ENCODE measurements at places on chromosomes 7 and 10. TPM values are rescaled to one million over a fixed set of nuclear protein-coding genes. Genes with fewer than 3 reads are reported as not detected.

The FAM180A gene
- 121 TPM for total RNA-seq

DNA sequence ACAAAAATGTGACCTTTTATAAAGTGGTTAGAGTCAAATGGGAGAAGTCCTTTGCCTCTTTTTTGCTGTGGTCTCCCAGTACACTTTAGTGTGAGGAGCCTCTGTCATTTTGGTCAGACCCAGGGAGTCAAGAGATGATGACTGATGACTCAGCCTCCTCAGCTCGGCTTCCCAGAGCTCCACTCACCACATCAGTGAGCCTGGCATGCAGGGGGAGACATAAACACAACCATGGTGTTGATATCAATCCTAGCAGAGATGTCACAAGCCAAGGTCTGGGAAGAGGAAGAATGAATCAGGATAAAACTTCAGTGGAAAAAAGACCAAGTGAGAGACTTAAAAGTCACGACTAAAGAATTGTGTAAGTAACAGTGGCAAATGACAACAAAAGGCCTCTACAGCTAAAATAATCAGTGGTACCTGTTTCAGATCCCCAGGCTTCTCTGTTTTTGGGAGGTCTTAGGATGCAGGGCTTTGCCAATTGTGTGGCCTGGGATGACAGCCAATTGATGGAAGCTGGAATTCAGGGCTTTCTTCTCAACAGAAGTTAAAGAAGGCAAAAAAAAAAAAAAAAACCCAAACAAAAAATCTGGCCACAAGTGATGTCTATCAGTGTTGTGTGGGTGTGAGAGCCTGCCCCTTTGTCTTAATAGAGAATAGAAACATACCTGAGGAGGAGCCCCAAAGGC, 50.2 kb downstream of the TFAM start:
- DNase-seq, result peak; percentile 14

GRCh38 chr7:81449105-81449504, 320.7 kb downstream of the HGF start:
- no peak for DNase-seq

The HOXA10 gene
- total RNA-seq, result not detected

DNA sequence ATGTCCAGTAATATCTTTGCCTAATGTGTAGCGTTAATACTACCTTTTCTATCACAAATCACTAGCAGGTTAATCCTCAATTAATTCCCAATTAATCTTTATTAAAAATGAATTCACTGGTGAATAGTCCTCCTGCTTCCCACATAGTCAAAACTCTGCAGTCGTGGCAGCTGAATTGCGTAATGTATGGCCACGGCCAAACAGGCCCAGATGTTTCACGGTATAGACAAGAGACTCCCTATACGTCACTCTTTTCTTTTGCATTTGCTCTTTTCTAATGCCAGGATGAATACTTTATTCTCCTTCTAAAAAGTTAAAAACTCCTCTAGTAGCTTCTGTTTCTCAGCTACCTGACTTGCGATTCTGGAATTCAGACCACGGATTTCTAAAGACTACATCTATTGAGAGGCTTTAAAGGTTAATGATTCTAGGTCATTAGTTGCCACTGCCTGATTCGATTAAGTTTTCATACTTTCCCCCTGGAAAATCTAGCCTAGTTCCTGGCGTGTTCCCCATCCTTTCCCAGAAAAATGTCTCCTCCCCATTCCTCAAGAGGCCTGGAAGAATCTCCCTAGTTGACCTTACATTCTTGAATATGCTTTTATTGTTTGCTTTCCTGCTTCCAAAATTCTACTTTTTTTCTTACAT, 16.9 kb downstream of the MEOX2 start:
- no peak for DNase-seq

DNA sequence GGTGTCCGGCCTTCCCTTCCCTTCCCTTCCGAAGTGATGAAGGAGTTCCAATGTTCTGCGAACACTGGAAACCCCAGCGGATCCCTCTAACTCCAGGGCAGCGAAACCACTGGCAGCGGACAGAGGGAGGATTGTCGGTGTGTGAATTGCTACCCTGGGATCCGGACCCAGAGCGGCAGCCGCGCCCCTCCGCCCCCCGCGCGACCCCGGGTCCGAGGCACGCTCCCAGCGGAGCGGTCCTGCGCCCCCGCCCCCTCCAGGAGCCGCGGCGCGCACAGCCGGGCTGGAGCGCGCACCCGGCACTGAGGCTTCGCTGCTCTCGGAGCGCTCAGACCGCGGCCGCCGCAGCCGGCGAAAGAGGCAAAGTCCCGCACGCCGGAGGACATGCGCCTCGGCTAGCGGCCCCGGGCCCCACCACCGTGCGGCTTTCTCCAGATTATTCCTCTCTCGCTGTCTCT, at the start of gene PTPRZ1:
TSS of gene PTPRZ1 (plus strand) at position 331 of the 458 bp plus-strand sequence. CDS start 339 bp downstream, outside the sequence.
- DNase-seq, result no peak

DNA sequence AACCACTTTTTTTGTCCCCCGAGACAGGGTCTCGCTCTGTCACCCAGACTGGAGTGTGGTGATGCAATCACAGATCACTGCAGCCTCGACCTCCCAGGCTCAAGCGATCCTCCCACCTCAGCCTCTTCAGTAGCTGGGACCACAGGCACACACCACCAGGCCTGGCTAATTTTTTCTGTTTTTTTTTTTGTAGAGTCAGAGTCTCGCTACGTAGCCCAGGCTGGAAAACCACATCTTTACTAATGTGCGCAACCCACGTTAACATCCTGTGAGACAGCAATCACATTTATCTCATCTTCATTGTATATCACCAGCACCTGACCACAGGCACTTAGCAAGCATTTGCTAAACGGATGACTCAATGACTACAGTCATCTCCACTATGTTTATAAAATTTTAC, 77.8 kb upstream of the ATP6V0A4 start:
- no peak for DNase-seq

DNA sequence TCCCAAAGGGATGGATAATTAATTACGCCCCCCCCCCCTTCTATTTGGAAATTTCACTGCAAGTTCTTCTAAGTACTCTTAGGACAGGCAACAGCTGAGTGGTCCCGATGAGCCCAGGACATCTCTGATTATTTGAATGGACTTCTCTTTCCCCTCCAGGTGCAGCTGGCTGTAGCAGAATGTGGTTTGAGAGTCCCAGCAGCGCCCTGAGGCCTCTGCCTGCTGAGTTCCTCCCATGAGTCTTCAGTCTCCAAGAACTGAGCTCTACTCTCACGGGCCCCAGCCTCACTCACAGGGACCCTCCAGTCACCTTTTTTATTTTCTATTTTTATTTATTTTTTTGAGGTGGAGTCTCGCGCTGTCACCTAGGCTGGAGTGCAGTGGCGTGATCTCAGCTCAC, 63.6 kb upstream of the SFMBT2 start:
- no peak for DNase-seq

The UBE2H gene
- 83.9 TPM for total RNA-seq

DNA sequence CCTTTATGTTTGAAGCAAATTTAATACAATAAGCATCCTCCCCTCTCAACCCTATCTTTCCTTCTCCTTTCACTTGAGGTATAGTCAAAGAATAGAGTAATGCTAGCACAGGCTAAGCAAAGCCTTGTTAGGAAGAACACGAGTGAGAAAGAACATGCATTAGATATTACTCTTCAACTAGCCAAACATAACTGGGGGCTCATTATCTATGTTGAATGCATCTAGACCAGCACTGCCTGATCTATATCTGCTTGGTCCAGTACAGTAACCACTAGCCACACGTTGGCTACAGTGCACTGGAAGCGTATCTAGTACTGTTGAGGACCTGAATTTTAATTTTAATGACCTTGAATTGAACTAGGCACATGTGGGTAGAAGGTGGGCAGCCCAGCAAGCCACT, 21.0 kb downstream of the SFMBT2 start:
- DNase-seq, result no peak

The FEZF1 gene
- total RNA-seq, result not detected

GRCh38 chr10:79158402-79159097, 89.8 kb downstream of the ZMIZ1 start:
- no peak for DNase-seq

- DNase-seq, result no peak
Measured at GRCh38 chr10:60123172-60123571, 216.8 kb upstream of the CCDC6 start.

DNA sequence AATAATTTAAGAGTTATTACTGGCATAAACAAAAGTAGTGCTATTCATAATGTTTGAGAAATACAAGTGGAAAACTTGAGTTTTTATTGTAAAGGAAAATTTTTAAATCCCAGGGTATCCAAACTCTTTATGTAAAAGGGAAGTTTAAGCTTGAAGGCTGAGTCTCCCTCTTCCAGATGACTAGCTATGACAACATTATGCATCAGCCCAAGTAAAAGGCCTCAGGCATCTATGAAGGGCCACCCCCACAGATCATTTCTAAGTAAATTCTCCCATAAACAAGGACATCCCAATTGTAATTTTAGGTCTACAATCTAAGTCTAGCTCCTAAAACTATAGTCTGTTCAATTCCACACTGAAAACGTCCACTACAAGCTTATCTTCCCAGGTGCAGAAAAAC, 166.2 kb upstream of the STEAP1 start:
- DNase-seq, result no peak

- no peak for DNase-seq
Measured at GRCh38 chr7:150831851-150832250, 20.5 kb upstream of the AOC1 start.

GRCh38 chr7:29289156-29290021, 94.8 kb downstream of the CHN2 start:
- no peak for DNase-seq

The TBC1D12 gene
- 9.4 TPM for total RNA-seq

- DNase-seq, result no peak
Measured at GRCh38 chr7:80770675-80771081, 132.2 kb downstream of the CD36 start.

- DNase-seq, result no peak
Measured at GRCh38 chr7:131620673-131621609, 64.5 kb upstream of the PODXL start.

- no peak for DNase-seq
Measured at GRCh38 chr7:148045521-148045920, 545.0 kb upstream of the C7orf33 start.

DNA sequence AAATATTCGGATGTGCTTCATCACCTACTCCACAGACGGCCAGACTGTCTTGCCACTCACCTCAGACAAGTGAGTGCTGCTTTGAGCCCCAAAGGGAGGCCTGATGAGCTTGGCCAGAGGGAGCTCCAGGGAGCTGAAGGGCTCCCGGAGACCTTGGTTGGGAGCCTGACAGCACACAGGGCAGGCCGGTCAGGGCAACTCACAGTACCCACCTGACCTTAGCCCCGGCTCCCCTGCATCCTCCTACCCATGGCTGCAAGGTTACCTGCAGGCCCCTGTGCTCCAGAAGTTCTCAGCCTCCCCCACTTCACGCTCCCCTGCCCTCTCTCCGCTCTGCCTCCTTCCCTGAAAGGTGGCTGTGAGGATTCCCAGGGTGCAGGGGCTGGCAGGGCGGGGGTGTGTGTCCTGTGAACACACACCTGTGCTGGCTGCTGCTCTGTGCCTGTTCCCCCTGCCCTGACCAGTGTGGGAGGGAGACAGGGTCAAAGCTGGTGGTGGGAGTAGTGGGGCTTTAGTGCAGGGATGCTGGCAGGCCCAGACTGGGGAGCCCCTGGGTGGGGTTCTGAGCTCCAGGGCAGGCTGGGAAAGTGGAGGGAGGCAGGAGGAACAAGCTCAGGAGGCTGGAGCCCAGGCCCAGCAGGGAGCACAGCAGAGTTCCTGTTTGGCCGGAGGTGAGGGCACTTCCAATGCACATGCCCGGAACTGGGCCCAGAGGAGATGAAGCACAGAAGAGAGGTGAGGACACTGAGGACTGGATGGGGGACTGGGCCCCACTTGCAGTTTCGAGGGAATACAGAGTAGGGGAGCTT, 7.2 kb downstream of the ANTXRL start:
- DNase-seq, result peak; percentile 41

DNA sequence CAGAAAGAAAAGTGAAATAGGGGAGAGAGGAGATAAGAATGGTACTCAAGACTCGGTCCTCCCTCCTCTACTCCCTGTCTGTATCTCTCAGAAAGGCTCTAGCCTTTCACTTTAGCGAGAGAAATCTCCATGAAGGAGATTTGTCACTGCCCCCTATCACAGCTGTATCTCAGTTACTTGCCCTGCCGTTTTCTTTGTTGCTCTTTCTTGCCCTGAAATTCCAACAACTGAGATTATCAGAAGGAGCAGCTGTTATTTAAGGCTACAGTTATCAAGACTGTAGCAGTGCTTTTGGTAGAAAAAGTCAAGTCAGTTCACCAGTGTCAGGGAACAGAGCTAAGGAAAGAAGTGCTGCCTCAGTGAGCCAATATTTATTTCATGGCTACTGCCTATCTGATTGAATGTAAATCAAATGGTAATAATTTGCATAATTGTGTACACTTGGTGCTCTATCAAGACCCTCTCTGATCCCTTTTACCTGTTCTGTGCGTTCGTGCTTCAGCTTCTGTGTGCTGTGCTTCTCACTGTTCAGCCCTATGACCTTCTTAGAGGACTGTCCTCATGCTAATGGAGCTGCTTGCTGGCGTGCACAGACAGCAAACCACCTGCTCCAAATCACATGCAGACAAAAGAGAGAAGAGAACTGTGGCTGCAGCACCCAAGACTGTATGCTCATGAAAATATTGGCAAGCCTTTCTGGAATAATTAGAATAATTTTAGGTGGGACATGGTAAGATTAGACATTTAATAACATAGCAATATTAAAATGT, 180.2 kb upstream of the FAM3C start:
- no peak for DNase-seq

The ASIC3 gene
- total RNA-seq, result not detected

- no peak for DNase-seq
Measured at GRCh38 chr10:84820596-84820995, 492.2 kb downstream of the CCSER2 start.

The GIMAP5 gene
- total RNA-seq, result 89.3 TPM

The ZNF727 gene
- total RNA-seq, result not detected

DNA sequence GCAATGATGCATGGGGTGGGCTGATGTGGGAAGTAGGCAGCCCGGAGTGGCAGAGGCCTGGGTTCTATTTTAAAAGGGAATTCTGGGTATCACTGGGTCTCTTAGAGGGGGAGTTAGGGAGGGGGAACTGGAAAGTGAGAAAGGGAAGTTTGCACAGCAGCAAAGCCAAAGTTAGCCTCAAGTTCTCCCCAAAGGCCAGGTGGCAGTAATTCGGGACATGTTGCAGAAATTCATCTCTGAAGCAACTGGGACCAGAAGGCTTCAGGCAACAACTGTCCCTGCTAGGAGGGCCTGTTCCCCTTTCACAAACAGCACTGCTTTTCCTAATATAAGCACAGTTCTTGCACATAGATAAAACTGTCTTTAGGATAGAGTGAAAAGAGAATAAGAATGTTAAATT, 67.4 kb downstream of the NOD1 start:
- no peak for DNase-seq

The CLDN3 gene
- total RNA-seq, result not detected

The TBX20 gene
- not detected for total RNA-seq

The NPC1L1 gene
- not detected for total RNA-seq

The SPACDR gene
- not detected for total RNA-seq

DNA sequence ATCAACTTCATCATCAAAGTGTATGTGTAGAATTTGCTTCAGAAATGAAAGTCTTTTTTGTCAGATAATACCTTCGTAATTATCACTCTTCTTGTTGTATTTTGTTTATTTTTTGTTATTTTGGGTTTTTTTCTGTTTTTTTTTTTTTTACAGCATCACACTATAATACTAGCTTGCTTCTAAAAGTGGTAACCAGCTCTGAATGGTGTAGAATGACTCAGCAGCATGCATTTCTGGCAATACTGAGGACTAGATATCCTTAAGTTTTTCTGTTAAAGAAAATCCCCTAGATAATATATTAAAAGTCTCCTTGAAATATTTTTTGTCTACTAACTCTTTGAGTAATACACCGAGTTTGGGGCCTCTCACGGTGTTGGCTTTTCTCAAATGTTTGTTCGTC, 109.1 kb downstream of the LMBR1 start:
- no peak for DNase-seq

GRCh38 chr10:79105150-79105739, 36.5 kb downstream of the ZMIZ1 start:
- no peak for DNase-seq

GRCh38 chr10:79407811-79408795, 37.3 kb downstream of the ZCCHC24 start:
- peak; percentile 78 for DNase-seq

The GIMAP1 gene
- 21.2 TPM for total RNA-seq

All from ascending aorta (tissue), 2 donors.